ENCODE measurements at places on chromosomes 12 and 14. TPM values are rescaled to one million over a fixed set of nuclear protein-coding genes. Genes with fewer than 3 reads are reported as not detected.

DNA sequence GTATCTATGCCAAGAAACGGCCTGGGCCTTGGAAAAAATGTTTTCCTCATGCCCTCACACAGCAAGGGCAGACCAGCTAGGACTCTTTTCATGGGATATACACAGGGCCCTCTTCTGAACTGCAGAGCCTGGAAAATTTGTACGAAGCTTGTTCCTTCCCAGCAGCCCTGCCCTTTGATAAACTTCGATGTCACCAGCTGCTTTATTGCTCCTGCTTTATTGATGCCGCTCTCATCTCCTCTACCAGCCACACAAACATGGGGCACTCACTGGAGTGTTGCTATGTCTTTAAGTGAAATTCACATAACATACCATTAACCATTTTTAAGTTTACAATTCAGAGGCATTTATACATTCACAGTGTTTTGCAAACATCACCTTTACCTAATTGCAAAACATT, 197.9 kb downstream of the KTN1 start:
- H3K27me3 ChIP-seq = no peaks in the 10 kb centered on the region
- no peak for DNase-seq
- no peak overlapping the region for H3K4me3 ChIP-seq
- H3K27ac ChIP-seq = no peak overlapping the region
- H3K4me1 ChIP-seq = peaks cover 67% of the 10 kb centered on the region
- peaks cover 16% of the 10 kb centered on the region for H3K36me3 ChIP-seq

GRCh38 chr14:57364659-57365450, 25.5 kb upstream of the NAA30 start:
- peaks cover 18% of the 10 kb centered on the region for H3K4me1 ChIP-seq
- no peaks in the 10 kb centered on the region for H3K36me3 ChIP-seq
- DNase-seq = no peak
- H3K4me3 ChIP-seq = no peak overlapping the region
- H3K27me3 ChIP-seq = no peaks in the 10 kb centered on the region
- H3K27ac ChIP-seq = no peak overlapping the region

DNA sequence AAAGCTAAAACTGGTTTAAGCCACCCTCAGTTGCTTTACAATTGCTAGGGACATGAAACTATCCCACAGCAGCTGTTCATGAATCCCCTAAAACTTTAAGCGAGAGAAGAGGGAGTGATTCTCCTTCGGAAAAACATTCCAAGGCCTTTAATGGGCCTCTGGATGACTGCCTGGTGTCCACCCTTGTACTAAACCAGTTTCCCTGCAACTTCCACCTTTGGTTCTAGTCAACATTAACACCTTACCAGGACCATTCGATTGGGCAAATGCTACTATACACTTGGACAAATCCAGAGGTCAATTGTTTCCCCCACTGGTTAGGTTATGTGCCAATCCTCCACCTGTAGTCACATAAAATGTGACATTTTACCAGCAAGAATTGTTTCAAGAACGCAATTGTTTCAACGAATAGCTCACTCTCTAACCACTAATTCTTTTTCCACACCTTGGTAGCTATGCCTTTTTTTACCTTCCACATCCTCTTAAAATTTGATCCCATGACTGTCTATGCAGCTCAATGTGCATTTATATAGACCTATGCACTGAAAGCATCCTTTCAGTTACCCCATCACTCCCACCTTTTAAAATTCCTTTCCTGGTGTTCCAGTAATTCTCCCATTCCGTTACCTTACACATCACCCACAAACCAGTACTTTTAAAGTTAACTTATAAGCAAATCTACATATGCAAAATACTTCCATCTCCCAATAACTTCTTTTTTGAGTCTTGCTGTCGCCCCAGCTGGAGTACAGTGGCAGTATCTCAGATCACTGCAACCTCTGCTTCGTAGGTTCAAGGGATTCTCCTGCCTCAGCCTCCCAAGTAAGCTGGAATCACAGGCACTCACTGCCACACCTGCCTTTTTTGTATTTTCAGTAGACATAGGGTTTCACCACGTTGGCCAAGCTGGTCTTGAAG, 3.6 kb downstream of the UBC start:
- peak overlapping the region; percentile 63 for H3K4me3 ChIP-seq
- H3K27ac ChIP-seq = peak overlapping the region; percentile 89
- DNase-seq = no peak
- peaks cover 54% of the 10 kb centered on the region for H3K4me1 ChIP-seq
- H3K27me3 ChIP-seq = peaks cover 13% of the 10 kb centered on the region
- peaks cover 70% of the 10 kb centered on the region for H3K36me3 ChIP-seq

GRCh38 chr12:116194935-116195431, 82.5 kb downstream of the MED13L start:
- H3K27me3 ChIP-seq = no peaks in the 10 kb centered on the region
- H3K36me3 ChIP-seq = no peaks in the 10 kb centered on the region
- DNase-seq = no peak
- no peak overlapping the region for H3K27ac ChIP-seq
- no peak overlapping the region for H3K4me3 ChIP-seq
- no peaks in the 10 kb centered on the region for H3K4me1 ChIP-seq

DNA sequence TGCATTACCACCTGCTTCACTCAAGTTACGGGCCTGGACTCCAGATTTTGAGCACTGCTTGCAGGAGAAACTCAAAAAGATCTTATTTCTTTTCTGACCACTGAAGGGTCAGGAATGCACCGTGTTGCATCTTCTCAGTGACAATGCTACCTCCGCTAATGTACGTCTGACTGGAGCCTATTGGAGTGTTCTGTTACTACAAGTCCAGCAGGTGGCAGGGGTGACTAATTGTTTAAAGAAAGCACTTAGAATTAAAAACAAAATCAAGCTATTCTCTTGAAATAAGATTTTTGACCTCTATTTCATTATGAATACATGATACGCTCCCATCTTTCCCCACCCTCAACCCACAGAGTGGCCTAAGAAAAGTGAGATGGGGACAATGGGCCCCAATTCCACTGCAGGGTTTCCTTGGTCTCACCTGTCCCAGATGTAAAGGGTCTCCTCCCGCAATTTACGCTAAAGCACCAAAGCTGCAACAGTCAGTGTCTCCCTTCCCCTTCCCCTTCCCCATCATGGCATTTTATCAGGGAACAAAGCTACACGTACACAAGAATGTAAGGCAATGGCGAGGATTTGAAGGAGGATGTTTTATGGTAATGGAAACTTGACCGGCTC, 2.2 kb downstream of the TBPL2 start:
- no peak overlapping the region for H3K27ac ChIP-seq
- DNase-seq = peak; percentile 46
- H3K36me3 ChIP-seq = no peaks in the 10 kb centered on the region
- H3K27me3 ChIP-seq = no peaks in the 10 kb centered on the region
- peaks cover 7% of the 10 kb centered on the region for H3K4me1 ChIP-seq

- no peaks in the 10 kb centered on the region for H3K36me3 ChIP-seq
- H3K27me3 ChIP-seq = no peaks in the 10 kb centered on the region
- peak overlapping the region; percentile 11 for H3K27ac ChIP-seq
Measured at GRCh38 chr12:124842800-124843510, 20.7 kb downstream of the SCARB1 start.

GRCh38 chr14:34649344-34649743, 19.4 kb upstream of the SNX6 start:
- no peaks in the 10 kb centered on the region for H3K36me3 ChIP-seq
- no peak overlapping the region for H3K27ac ChIP-seq
- peaks cover 29% of the 10 kb centered on the region for H3K4me1 ChIP-seq
- no peak for DNase-seq

DNA sequence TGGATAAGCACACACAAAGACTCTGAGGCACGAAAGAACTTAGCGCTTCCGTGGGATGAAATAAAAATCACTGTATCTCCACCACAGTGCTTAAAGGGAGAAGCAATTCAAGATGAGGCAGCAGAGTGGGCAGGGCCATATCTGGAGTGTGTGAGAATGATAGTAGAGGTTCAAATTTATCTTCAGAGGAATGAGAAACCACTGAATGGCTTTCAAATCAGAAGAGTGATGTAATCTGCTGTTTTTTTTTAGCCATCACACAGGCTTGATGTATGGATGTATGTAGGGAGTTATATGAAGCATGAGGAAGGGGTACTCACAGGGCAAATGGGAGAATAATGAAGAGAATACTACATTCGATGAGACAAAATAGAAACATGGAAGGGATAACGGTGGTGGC, 24.1 kb downstream of the MDGA2 start:
- H3K36me3 ChIP-seq = no peaks in the 10 kb centered on the region
- no peaks in the 10 kb centered on the region for H3K27me3 ChIP-seq
- no peak overlapping the region for H3K4me3 ChIP-seq

SERPINA9 gene
- not detected for total RNA-seq

CLECL1 gene
- not detected for total RNA-seq

ANO4 gene
- 1.9 TPM for total RNA-seq

TGFB3 gene
- total RNA-seq = 2.5 TPM

OLR1 gene
- not detected for total RNA-seq

LRP1-AS gene
- total RNA-seq = not detected

DIO2 gene
- 0.38 TPM for total RNA-seq

Measured in Calu3 (cell line).